ENCODE measurements at places on chromosomes 7 and 10.

- no peak for DNase-seq
These were observed 80.0 kb downstream of the DAGLB start for GRCh38 chr7:6367701-6368211.

DNA sequence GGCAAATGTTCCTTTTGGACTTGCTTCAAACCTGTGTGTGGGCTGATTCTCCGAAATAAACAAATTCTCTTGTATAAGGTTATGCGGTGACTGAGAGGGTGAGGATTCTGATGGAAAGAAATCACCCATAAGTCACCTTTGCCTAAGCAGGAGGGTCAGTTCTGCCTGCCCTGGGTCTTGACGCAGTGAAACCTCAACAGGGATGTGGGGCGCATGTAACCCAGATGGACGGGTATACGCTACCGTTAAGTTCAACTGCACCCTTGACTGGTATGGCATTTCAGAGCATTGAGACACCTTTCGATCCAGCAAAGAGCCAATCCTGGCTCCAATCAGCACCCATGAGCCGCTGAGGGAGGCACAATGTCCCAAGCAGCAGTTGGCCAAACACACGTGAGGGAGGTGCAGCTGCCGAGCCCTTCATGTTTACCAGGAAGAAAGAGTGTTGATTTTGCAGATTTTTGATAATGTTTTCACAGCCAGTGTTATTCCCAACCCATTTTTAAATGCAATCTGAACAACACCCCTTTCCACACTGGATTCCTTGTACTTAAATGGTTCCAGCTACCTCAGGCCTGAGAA lies 48.1 kb downstream of the SORBS1 start:
- DNase-seq, result no peak

- DNase-seq, result no peak
These were observed 1.5 kb upstream of the GATA3 start for GRCh38 chr10:8052956-8053445.

GRCh38 chr7:100413346-100413745 lies 15.2 kb downstream of the ZCWPW1 start:
- DNase-seq, result no peak

DNA sequence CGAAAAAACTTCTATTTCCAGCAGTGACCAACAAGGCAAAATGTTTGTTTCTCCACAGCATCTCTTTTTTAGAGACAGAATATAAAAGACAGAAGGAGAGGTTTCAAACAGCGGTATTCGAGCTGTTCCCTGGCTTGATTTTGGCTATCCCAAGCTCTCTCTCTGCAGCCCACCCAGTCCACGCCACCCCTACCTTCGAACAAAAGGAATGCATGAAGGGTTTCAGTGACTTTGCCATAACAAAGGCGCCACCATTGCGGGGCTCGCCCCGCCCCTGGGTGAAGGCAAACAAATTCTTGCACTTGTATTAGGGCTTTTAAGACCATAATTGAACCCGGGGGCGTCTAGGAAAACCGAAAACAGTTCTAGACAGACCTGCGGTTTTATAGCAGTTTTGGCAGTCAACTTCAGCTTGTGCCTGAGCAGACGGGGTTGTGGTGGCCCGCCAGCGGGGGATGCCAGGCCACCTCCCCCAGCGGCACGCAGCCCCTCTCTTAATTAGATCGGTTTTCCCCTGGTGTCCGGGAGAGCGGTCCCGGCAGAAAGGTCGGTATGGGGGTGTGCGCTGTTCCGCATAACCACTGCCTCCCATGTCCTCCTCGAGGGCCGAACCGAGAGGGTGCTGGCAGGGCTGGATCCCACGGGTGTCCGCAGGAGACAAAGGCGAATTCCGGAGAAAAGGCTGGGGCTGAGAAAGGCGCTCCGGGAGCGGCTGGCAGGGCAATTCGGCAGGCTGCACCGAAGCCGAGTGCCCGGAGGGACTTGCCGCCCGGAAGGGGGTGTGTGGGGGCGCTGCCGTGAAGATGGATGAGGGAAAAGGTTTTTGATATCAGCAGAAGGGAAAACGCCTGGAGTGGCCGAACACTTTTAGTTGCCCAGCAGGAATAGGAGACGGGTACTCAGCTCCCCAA lies 2.7 kb upstream of the HOXA11 start:
- no peak for DNase-seq

DNA sequence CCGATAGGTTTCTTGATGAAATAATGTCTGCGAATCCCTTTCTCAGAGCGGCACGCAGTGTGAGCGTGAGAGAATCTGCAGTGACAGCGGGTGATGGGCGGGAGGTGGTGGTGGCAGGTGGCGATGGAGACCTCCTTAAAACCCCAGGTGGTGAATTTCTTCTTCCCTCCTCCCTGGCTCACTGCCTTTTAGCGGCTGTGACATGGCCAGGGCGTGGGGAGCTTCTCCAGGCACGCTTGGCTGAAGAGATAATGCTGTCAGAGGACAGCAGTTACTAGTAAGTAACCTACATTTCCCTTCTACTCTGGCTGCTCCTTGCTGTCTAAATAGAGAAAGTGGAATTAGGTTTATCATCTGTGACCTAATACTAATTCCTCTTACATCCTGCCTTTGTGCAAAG lies 141.4 kb upstream of the INSYN2A start:
- DNase-seq, result no peak

GRCh38 chr7:107768263-107768662 lies 24.3 kb downstream of the CBLL1 start:
- DNase-seq, result no peak

GRCh38 chr10:45502458-45502857 lies 128.4 kb downstream of the ALOX5 start:
- no peak for DNase-seq

- no peak for DNase-seq
These were observed 6.7 kb downstream of the BHLHA15 start for GRCh38 chr7:98217623-98218582.

DNA sequence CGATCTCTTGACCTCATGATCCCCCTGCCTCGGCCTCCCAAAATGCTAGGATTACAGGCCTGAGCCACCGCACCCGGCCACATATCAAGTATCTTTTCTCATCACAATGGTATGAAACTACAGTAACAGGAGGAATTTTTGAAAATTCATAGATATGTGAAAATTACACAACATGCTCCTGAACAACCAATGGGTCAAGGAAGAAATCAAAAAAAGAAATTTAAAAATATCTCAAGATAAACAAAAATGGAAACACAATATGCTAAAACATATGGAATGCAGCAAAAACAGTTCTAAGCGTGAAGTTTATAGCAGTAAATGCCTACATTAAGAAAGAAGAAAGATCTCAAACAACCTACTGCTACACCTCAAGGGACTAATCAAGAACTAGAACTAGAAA lies 59.8 kb upstream of the ADAM12 start:
- no peak for DNase-seq

DNA sequence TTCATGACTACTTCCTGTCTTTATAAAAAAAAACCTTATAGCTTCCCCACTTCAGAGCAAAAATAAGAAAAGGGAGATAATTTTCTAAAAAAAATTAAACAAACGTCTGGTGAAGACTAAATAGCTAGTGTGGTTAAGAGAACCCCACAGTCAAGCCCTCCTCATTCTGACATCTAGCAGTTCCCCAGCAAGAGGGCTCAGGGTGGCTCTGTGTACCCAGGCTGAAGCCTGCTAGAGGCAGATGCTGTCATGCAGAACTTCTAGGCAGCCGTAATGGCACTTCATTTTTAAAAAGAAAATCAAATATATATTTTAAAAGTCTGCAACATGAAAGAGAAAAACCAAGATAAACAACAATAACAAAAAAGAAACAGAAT lies 223.1 kb upstream of the KLF14 start:
- no peak for DNase-seq

DNA sequence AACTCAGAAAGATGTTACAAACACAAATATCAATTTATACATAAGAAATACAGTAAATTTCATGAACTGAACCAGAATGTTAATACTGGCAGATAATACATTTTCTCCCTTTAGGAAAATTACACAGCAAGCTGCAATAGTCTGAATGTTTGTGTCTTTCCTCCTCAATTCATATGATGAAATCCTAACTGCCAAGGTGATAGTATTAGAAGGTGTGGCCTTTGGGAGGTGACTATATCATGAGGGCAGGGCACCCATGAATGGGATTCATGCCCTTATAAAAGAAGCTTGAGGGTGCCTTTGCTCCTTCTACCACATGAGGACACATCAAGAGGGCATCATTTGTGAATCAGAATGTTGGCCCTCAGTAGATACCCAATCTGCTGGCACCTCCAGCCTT lies 64.3 kb upstream of the GPR22 start:
- no peak for DNase-seq

- DNase-seq, result no peak
These were observed 79.8 kb downstream of the ANK3 start for GRCh38 chr10:60309891-60310290.

GRCh38 chr10:112695539-112695938 lies 248.5 kb downstream of the VTI1A start:
- no peak for DNase-seq

- no peak for DNase-seq
These were observed 8.7 kb upstream of the EN2 start for GRCh38 chr7:155449008-155449868.

DNA sequence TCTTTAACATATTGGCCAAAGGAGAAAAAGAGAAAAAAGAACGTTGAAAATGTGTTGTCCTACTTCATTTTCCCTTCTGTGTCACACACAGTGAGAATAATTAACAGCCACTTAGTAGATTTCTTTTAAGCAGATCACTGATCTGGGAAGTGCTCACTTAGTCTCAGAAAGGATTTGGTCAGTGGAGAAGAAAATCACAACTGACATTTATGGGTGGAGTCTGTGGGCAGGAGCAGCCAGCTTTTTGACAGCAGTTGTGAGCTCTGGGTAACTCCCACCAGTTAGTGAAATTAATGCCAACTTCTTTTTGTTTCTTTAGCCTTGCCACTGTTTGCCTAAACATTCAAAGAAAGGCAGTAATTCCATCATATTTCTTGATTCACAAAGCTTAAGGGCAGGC lies 49.7 kb downstream of the CDK14 start:
- no peak for DNase-seq

- no peak for DNase-seq
These were observed 17.8 kb upstream of the REEP3 start for GRCh38 chr10:63503395-63503794.

DNA sequence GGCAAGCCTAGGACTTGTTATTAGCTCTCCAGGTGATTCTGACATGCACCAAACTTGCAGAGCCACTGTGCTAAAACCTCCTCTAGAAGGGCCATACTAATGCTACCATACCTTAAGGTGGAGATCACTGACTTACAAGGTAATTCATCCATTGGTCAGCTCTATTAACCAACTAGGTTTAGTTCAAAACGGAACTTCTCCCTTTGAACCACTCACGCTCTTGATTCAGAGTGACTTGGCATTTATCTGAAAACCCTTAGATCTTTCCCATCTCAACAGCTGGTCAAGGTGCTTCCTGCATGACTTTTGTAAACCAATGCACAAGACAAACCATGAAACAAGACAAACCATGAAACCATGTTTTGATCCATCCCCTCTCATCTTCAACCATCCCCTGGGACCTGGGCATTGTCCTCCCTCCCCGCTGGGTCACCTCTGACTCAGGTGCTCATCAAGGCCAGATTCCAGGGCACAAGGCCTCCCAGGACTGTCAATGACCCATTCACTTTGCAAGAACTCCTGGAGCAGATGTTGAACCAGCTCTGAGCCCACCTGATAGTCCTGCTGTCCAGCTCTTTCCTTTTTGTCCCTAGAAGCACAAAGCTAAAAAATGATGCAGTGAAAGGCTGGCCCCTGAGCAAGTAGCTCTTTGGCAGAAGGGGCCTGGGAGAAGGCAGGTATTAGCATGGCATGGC lies 18.8 kb downstream of the IMPDH1 start:
- DNase-seq, result no peak

- no peak for DNase-seq
These were observed 47.4 kb downstream of the ZMYND11 start for GRCh38 chr10:182441-183201.

DNA sequence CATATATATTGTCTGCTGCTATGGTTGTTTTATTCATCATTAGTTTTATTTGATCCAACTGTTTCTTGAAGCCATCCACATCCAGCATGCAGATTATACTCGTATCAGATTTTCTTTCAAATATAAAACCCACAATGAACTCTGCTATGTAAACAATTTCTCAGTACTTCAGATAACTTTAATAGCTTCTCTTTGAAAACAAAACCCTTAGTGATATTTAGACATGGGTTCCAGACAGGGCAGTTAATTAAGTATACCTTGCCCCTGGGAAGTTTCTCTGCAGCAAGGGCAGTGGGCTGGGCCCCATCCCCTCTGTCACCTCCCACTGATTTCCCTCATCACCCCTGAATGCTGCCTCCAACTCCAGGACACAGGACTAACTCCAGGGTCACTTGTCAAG lies 104.3 kb downstream of the GFRA1 start:
- DNase-seq, result no peak

- no peak for DNase-seq
These were observed 28.3 kb downstream of the PARP12 start for GRCh38 chr7:140034421-140034820.

DNA sequence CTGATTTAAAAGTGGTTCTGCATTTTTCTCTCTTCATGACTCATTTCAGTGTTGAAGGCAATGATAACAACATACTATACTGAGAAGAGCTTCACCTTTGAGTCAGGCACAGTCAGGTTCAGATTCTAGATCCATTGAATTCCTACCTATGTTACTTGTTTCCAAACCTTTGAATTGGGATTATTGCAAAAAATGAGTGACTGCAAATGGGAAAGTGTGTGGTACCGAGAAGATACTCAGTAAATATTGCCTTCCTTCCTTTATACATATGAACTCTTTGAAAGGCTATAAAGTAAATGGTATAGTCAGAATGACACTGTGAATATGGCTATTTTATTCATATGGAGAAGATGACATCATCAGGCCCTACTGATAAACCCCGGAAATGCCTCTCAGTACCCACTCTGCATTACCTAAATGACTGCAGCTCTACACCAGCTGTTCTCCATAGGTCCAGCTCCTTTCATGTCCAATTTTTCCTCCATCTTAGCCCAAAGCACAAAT lies 66.7 kb upstream of the FGL2 start:
- no peak for DNase-seq

DNA sequence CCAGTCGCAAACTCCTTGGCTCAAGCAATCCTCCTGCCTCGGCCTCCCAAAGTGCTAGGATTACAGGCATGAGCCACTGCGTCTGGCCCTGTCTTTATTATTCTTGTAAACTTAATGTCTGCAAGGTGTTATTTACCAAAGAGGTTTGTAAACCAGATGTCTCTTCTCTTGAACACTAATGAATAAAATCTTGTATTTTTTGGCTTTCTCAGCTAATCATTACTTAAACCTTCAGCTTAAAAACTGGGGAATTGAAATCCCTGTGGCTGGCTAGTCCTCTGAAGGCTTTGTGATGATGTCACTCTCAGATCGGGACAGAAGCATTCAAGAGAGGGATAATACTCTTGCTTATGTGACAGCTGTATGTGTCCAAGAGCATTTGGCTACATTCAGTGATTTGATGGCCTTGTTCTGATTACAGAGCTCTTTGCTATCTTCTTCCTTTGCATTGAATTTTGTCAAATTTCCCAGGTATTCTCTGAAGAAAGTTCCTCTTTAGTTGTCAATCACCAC lies 130.3 kb downstream of the BICC1 start:
- no peak for DNase-seq
